ENCODE measurements at places on chromosomes 7 and 10.
A peak's percentile ranks its signal among the peaks of the same experiment; 100 is the strongest.

- H3K36me3 ChIP-seq = no peaks in the 10 kb centered on the region
- no peaks in the 10 kb centered on the region for H3K4me1 ChIP-seq
- no peak overlapping the region for H3K4me3 ChIP-seq
- H3K27me3 ChIP-seq = no peaks in the 10 kb centered on the region
- no peak for DNase-seq
- H3K27ac ChIP-seq = no peak overlapping the region
Observed at GRCh38 chr10:126135941-126136595, 239.7 kb downstream of the FANK1 start.

- H3K27me3 ChIP-seq = no peaks in the 10 kb centered on the region
- no peak overlapping the region for H3K27ac ChIP-seq
- DNase-seq = no peak
- H3K4me3 ChIP-seq = no peak overlapping the region
- no peaks in the 10 kb centered on the region for H3K36me3 ChIP-seq
Observed at GRCh38 chr7:32104766-32105165, 34.6 kb upstream of the PDE1C start.

DNA sequence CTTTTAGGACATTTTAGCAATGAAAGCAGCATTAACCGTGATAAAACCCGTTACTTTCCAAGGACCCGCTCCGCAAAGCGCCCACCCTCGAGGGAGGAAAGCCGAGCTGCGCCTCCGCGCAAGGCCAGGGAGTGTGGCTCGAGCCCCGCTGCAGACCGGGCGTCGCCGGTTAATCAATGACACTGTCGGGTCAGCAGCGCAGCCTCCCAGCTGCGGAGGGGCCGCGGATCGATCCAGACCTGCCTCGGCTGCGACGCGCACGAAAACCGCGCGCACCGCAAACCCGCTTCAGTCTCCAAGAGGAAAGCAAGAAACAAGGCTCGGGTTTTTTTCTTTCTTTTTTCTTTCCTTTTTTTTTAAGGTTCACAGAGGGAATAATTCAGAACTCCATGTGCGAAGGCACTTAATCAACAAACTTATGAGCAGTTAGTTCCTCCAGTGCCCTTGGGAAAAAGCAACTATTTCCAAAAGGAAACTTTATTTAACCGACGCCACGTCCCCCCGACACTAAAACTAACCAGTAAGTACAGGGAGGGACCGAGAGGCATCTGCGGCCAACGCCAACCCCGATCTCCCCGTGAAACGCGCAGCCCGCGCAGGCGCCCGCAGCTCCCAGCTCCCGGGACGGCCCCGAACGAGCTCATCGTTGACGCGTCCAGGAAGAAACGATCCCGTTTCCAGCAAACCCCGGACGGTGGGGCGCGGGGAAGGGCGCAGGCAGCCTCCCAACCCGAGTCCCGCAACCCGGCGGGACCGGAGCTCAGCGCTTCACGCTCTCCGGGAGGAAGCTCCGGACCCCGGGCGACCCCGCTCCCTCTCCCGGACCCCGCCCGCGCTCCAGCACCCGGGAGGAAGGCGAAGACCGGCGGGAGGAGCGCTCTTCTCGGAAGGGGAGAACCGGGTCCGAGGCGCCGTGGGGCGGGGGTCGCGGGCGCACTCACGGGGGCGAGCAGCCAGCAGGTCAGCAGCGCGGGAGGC is 598 bp downstream of the VIPR2 start:
- H3K4me1 ChIP-seq = peaks cover 4% of the 10 kb centered on the region
- DNase-seq = peak; percentile 49
- peaks cover 10% of the 10 kb centered on the region for H3K27me3 ChIP-seq
- H3K4me3 ChIP-seq = peak overlapping the region; percentile 52

- H3K4me3 ChIP-seq = no peak overlapping the region
- peak overlapping the region; percentile 35 for H3K27ac ChIP-seq
- H3K36me3 ChIP-seq = no peaks in the 10 kb centered on the region
Observed at GRCh38 chr10:119461923-119462322, 80.6 kb downstream of the RGS10 start.

DNA sequence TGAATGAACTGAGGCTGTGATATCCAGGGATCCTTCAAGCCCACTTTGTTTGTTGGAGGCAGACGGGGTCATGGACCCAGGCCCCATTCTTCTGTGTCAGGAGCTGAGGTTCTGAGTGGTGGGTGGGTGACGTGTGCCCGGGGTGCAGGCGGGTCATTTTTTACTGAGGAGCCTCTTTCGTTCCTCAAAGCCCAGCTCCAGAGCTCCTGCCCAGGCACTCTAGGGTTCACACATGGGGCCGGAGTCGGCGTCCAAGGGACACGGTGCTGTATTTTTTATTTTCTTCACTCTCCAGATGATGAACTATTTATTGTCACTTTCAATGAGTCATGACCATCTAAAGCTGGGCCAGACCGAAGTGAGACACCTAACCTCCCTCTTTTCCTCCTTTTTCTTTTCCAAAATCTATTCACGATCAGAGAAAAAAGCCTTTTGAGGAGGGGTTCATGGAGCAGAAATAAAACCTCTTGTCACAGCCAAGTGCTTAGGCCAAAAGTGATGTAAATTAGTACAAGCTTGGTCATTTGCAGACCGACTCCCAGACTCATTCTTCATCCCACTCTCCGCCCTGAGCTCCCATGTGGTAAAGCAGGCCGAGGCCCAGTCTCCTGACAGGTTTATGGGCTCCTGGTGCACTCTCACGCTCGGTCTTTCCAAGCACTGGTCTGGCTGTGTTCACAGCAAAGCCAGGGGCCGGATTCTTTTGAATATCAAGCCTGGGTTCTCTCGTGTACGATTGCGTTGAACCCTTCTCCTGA is 41.4 kb upstream of the PITRM1 start:
- no peaks in the 10 kb centered on the region for H3K4me1 ChIP-seq
- H3K36me3 ChIP-seq = no peaks in the 10 kb centered on the region
- no peaks in the 10 kb centered on the region for H3K27me3 ChIP-seq
- H3K27ac ChIP-seq = no peak overlapping the region
- no peak overlapping the region for H3K4me3 ChIP-seq
- DNase-seq = peak; percentile 75

GRCh38 chr10:14330388-14331061 is at the start of gene FRMD4A:
FRMD4A (minus strand) TSS chr10:14330924.
- H3K4me3 ChIP-seq = peak within 1 kb of the TSS; percentile 36
- H3K4me1 ChIP-seq = no peaks in the 10 kb centered on the region
- H3K27me3 ChIP-seq = no peaks in the 10 kb centered on the region
- H3K36me3 ChIP-seq = no peaks in the 10 kb centered on the region
- no peak for DNase-seq
